ENCODE measurements at places on chromosomes 2 and 18.

GRCh38 chr18:59617468-59617932, 79.7 kb downstream of the CCBE1 start:
- no peak for DNase-seq

DNA sequence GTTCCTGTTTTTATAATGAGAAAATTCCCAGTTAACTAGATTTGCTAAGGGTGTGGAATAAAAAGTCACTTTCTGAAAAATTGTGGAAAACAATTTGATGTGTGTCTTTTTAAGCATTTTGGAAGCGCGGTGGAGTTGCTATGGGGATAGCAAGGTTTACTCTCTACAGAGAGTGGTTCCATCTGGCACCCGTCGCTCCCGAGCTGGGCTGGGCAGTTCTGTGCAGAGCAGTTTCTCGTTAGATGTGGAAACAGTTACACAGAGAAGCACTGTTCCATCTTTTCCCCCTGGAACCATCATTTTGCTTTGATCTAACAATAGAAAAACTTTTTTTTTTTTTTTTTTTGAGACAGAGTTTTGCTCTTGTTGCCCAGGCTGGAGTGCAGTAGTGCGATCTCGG, 17.4 kb downstream of the LDLRAD4 start:
- DNase-seq, result no peak

DNA sequence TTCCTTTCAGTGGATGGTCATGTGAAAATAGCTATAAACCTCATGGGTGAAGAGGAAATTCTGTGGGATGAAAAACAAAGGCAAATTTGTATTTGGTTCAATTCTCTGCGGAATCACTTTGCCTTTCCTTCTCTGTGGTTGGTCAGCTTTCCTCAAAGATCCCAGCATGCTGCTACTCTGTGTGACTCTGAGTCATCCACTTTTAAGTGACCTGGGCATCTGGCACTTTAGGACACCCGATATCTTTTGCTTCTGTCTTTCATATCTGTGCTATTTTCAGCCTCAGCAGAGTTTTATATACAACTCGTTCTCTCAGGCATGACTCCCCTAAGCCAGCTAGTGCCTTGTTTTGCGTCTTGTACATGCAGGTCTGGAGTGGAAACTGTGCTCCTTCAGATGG, 217.0 kb upstream of the PIEZO2 start:
- DNase-seq, result no peak

DNA sequence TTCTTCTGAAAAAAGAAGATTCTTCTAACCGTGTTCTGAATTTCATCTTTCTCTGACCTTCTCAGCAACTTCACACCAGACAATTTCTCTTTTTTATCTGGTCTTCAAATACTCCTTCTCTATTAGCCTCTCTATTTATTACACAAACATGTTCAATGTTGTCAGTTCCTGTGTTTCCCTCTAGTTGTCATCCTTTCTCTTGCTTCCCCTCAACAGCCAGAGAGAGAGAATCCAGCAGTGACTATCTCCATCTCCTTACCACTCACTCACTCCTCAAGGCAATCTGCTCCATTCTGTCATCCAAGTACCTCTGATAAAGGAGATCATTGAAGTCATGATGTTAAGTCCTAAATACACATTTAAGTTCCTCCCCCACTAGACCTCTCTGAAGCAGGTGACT, 491.9 kb upstream of the CHAC2 start:
- no peak for DNase-seq

DNA sequence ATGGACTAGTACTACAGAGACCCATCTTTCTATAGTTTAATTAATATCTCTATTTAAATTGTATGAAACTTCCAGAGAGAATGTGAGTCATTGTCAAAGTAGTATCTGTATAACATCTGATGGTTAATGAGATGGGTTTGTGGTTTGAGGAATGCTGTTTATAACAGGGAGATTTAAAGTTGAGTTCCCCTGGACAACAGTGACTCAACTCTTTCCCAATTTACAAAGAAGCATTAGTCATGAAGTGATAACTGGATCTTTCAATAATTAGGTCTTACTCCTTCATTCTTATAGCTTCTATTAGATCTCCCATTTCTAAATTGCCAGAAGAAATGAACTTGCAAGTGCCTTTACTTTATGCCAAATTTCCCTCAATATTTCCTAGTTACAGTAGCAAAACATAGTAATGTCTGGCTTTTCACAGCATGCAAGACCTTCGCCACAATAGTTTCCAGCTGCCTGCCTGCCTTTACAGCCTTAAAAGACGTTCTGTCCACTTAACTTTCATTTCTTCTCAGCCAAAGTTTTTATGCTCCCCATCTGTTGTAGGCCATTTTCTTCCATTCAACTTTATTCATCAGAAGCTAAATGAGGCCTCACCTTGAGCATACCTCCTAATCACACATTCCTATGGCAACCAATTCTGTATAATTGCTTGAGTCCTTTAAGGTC, 47.7 kb upstream of the WDR75 start:
- DNase-seq, result no peak

DNA sequence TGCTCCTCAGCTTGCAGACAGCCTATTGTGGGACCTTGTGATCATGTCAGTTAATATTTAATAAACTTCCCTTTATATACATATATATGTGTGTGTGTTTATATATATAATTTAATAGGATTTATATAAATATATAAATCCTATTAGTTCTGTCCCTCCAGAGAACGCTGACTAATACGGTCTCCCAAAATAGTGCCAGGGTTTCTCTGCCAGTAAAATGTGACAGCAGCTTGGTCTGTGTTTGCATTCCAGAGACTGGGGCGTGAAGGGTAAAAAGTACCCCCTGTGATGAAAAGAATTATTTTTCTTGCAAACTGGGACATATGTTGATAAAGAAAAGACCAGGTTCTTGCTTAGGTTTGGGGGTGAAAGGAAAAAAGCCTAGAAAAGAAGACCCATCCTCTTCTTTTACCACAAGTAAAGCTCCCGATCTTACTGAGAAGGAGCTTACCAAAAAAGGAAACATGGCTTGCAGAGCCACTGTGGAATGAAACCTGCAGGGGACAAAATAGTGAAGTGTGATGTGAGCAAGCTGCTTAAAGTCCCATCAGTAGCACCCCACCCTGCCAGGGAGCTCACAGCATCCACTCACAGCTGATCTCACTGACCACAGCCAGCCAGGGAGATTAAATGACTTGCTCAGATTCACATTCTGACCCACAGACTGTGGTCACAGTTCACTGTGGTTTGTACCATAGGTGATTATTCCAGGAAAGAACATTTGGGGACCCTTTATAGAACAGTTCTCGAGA, 110.9 kb upstream of the RMP24 start:
- DNase-seq, result no peak

DNA sequence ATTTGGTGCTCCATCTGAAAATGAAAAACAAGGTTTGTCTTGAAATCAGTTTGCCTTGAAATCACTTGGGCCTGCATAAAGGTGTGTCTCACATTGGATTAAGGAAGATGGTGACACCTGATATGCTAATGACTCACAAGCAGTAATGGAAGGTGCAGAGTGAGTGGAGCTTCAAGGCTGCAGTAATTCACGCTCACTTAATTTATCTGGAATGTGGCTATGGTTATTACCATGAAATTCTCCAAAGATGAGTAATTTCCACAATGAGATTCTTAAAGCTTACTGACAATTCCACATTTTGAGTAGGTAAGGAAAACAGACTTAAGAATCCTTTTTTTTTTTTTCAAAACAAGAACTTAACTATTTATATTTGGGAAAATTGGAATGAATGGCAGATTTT, 156.8 kb downstream of the PAX3 start:
- DNase-seq, result no peak

DNA sequence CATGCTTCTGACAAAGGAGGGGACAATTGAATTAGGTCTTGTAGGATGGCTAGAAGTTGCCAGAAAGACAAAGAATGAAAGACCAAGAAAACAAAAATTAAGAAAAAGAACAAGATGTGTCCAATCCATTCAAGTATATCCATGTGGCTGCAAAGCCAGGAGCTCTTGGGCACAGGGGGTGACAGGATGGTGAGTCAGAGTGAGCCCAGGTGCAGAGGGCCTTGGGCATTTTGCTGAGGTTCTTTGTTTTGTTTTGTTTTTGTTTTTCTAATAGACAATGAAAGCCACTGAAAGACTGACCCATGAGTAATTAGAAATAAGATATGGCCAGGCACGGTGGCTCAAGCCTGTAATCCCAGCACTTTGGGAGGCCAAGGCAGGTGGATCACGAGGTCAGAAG, 104.6 kb upstream of the KLHL29 start:
- no peak for DNase-seq

Data from effector memory CD8-positive, alpha-beta T cell (primary cell).